ENCODE measurements at places on chromosomes 7 and 10.

DNA sequence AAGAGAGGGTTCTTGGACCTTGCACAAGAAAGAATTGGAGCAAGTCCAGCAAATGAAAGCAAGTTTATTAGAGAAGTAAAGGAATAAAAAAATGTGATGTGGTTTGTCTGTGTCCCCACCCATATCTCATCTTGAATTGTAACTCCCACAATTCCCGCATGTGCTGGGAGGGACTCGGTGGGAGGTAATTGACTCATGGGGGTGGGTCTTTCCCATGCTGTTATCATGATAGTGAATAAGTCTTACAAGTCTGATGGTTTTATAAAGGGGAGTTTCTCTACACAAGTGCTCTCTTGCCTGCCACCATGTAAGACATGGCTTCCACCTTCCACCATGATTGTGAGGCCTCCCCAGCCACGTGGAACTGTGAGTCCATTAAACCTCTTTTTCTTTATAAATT, 39.2 kb upstream of the FZD9 start:
- no peak for DNase-seq

DNA sequence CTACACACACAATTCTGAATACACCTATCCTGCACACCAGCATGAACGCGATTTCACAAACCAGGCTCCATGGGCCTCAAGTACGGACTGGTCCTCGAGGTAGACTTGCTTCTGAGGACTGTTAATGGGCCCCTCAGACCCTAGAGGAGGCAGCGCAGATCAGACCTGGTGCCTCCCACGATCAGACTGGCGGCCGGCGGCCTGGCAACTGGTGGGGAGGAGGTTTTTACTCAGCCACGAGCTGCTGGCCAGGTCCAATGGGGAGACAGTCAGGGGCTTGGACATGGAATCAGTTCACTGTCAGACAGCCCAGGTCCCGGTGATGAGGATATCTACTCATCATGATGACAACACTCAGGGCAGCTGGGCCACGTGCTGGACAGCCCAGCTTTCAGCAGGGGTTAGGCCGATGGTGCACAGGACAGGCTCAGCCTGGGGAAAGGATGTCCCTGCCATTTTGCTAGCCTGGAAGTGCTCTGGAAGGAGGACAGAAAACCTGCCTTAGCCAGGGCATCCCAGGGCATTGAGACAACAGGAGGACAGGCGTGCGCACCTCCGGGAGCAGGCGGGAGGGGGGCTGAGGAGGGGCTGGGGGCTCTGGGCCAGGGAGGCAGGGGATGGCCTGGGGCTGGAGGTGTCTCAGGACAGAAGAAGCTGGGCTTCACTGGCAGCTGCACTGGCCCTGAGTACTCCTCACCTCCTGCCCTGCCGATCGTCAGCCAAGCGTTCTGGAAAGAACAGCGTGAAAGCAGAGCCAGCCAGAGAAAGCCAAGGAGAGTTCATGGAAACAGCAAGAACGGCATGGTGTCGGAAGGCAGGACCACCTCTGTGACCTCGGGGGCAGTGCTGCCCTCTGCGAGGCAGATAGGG, 48.0 kb upstream of the RASGEF1A start:
- no peak for DNase-seq

GRCh38 chr7:6382817-6383216, 64.9 kb downstream of the DAGLB start:
- peak; percentile 6 for DNase-seq

DNA sequence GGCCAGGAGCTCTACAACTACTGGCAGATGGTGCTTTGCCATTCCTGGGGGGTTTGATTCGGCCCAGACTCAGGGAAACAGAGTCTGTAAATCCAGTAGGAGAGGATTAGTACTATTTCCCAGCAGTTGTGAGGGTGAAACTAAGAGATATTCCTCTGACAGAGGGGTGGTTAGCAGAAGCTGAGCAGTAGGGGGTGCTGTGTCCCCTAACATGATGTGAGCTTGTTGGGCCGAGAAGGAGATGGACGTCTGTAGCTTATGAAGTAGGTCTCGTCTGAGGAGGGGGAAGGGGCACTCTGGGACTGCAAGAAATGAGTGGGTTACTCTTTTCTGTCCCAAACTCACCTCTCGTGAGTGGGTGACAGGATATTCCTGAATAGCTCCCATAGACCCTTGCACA, 179.2 kb upstream of the MBL2 start:
- DNase-seq: no peak

- DNase-seq: peak; percentile 30
Observed at GRCh38 chr7:135499818-135500217, 10.1 kb downstream of the CNOT4 start.

- peak; percentile 15 for DNase-seq
Observed at GRCh38 chr10:63438506-63439498, 27.0 kb downstream of the JMJD1C start.

DNA sequence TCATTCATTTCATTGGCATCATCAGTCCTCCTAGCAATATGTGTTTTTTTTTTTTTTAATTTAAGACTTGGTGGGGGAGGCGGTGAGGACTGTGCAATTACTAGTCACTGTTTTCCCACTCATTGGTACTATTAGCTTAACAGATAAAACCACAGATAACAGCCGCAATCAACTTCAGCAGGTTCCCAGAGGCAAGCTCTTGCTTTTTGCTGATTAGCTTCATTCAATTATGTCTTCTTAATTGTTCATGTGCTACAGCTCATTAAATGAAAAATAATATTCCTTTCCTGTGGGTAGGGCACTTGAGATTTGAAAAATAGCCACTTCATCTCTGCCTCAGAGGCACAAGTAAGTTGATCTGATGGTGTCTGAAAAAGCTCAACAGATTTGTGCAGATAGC, 215.5 kb downstream of the PCDH15 start:
- no peak for DNase-seq
